ENCODE measurements at places on chromosomes 13 and 19.
A peak's percentile ranks its signal among the peaks of the same experiment; 100 is the strongest.

DNA sequence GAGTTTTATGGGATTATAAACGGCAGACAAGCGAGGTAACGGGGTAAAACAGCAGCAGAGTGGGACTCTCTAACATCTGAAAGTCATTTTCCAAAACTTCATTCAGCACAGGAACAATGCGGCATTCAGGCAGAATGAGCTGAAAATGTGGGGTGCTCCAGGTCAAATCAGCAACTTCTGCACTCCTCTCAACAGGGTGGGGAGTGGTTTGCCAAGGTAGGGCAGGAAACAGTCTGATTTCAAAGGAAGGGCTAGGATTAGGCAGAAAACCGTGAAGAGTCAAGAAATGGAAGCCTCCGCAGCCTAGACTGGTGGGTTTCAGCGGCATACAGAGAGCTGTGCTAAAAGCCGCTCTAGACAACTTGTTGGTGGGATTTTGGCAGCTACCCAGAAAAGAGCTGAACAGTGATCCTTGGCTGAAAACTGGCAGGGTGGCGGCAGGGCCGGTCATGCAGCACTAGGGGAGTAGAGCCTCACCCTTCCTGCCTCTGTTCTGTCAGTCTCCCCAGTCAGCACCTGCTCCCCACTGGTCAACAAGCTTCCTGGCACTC is 154.2 kb upstream of the KLF12 start:
- peak; percentile 26 for DNase-seq

DNA sequence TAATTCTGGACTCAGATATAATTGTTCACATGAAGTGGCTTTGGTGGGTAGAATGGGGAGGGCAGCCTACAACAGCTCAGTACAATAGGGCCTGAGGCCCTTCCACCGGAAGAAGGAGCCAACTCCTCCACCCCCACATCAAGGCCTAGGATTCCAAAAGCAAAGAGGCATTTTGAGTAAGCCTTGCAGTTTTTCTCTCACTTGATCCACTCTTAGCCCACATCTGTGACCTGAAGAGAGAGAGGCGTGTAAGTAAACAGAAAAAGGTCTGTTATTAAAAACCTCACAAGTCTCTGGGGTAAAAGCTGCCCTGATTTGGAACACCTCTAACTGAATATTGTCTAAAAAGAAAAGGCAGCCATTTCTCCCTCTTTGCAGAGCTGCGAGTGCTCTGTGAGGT is 214.1 kb upstream of the KL start:
- DNase-seq, result no peak

- DNase-seq, result no peak
Measured at GRCh38 chr13:24888291-24888931, 124.4 kb downstream of the RNF17 start.

DNA sequence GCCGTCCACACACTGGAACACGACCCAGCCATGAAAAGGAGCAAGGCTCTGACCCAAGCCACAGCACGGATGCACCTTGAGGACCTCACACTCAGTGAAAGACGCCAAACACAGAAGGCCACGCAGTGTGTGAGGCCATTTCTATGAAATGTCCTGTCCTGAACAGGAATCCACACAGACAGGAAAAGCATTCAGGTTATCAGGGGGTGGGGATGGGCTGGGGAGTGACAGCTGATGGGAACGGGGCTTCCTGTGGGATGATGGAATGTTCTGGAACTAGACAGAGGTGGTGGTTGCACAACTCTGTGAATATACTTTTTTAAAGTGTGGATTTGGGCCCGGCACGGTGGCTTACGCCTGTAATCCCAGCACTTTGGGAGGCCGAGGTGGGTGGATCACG is 30.6 kb downstream of the GPX4 start:
- DNase-seq, result no peak

- no peak for DNase-seq
Measured at GRCh38 chr13:21020176-21020575, 41.2 kb downstream of the LATS2 start.

DNA sequence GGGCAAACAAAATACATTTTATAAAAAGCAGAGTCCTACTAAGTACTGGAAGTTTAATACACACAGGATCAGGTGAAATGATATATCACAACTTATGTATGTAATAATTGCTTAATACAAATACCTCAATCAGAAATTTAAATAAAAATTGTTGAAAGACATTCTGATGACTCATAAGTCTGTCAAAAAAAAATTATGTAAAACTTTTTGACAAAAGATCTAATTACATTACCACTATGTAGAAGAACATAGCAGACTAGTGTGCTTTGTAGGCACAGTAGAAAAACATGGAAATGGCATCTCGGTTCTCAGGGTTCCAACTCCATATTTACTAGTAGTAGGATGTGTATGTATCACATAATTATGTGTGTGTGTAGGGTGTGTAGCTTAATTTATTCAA is 156.2 kb downstream of the DNAJC3 start:
- DNase-seq, result no peak

- DNase-seq, result no peak
Measured at GRCh38 chr19:2850256-2850925, 9.1 kb downstream of the ZNF555 start.

DNA sequence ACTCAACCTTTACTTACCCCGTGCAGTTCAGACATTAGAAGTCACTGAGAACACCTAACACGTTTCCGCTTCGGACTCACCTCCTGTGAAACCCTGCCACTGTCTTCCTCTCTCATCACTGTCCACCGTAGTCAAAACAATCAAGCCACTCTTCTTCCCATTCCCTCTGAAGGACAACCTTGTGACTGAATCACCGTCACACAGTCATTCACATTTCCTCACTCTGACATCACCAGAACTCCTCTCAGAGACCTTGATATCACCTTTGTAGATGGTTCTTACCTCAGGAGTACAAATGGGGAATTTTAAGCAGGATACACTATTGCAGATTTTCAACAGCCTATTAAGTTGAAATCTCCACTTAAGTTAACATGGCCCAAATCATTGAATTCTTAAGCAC is 1.3 kb upstream of the KBTBD6 start:
- no peak for DNase-seq

DNA sequence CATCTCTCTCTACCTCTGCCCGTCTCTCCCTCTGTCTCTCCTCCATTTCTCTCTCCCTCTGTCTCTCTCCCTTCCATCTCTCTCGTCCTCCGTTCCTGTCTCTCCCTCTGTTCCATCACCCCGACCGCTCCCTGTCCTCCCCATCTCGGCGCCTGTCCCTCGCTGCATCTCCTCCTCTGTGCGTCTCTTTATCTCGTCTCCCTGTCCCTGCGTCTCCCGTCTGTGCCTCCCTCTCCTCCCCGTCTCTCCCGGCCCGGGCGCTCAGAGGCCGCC is 4.6 kb downstream of the GRIN2D start:
- DNase-seq, result no peak

DNA sequence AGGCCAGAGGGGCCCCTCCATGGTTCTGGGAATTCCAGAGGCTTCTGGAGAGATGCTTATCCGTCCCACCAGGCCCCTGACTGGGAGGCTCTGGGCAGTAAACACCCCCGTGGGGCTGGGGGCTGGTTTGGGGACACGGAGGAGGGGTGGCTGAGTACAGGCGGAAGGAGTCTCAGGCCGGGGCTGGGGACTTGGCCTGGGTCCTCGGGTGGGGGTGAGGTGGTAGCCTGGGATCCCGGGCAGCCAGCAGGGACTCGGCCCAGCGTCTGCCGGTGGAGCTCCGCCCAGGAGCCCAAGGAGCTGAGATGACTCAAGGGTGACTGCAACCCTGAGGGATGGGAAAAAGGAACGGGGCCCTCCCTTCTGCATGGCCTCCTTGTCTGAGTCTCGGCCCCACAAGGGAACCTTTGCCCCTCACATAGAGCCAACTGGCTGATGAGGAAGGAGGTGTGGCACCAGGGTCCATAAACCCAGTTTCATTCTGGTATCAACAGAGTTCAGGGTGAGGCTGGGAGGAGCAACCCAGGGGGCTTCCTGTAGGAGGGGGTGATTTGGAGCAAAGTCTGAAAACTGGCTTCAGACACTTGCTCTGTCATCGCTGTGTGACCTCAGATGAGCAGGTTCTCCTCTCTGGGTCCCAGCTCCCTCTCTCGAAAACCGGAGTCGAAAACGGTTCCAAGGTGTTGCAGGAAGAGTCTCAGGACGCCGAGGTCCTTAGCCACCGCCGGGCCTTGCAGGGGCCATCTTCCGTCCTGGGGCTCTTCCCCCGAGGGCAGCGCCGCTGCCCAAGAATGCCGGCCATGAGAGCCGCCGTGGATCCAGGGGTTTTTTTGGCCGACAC is 809 bp downstream of the MISP start:
- no peak for DNase-seq

GRCh38 chr19:14091081-14091812 is 696 bp upstream of the SAMD1 start:
- DNase-seq, result peak; percentile 26

- DNase-seq, result no peak
Measured at GRCh38 chr19:38375748-38376147, 1.4 kb downstream of the PSMD8 start.

GRCh38 chr13:100131863-100132574 is 43.1 kb downstream of the PCCA start:
- no peak for DNase-seq

DNA sequence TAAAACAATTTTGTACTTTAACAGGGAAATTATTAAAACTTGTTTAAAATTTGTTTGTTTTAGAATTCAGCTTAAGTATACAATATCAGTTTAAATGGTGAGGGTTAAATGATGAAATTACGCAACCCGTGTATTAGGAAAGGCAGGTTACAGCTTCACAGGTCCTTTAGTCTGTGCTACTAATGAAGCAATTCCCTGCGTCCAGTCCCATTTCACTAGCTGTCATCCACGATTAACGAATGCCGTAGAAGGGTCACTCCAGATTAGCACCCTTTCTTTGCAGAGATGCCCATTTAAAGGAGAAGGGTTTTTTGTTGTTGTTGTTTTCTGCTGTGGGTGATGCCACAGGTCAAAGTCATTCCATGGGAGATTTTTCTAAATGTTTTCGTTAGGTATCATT is 457.6 kb upstream of the SLC10A2 start:
- DNase-seq, result no peak

- DNase-seq, result no peak
Measured at GRCh38 chr19:11203194-11204075, 6.1 kb upstream of the KANK2 start.

GRCh38 chr19:46724468-46724867 is 7.6 kb upstream of the PRKD2 start:
- no peak for DNase-seq

DNA sequence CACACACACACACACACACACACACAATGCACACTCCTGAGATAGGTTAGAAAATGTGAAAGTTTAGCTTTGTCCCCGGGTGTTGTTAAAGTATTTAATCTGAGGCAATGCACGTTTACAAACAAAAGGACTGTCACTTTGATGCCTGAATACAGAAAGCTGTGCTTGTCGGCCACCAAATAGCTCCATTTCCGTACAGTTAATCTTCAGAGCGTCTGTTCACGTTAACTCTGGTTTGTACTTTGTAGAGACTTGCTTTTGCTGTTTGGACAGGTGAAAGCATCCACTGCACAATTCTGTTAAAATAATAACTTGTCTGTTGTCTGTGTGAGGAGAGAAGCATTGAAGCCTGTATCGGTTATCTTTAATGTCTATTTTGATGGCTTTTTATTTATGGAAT is 267.8 kb downstream of the FGF9 start:
- DNase-seq, result no peak

DNA sequence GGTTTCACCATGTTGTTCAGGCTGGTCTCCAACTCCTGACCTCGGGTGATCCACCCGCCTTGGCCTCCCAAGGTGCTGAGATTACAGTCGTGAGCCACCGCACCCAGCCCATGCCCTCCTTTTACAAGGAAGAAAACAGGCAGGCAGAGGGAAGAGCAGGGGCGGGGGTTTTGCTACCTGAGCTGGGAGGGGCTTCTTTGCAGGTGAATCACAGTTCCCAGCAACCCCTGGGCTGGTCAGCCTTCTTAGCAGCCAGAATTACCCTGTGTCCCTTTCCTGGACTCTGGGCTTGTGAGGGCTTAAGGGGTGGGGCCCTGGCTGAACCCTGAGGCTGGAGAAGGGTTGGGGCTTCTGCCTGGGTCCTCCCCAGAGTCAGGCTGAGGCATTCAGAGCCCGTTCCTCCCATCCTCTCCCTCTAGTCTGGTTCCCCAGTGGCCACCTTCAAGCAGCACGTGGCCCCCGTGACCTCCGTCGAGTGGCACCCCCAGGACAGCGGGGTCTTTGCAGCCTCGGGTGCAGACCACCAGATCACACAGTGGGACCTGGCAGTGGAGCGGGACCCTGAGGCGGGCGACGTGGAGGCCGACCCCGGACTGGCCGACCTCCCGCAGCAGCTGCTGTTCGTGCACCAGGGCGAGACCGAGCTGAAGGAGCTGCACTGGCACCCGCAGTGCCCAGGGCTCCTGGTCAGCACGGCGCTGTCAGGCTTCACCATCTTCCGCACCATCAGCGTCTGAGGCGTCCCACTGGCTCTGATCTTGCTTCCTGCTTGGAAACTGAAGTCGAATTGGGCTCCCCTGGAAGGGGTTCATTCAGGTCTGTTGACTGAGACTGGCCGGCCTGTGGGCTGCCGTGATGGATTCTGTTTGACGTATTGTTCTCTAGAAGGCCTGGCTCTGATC is 2.8 kb upstream of the KCNJ14 start:
- DNase-seq, result no peak

DNA sequence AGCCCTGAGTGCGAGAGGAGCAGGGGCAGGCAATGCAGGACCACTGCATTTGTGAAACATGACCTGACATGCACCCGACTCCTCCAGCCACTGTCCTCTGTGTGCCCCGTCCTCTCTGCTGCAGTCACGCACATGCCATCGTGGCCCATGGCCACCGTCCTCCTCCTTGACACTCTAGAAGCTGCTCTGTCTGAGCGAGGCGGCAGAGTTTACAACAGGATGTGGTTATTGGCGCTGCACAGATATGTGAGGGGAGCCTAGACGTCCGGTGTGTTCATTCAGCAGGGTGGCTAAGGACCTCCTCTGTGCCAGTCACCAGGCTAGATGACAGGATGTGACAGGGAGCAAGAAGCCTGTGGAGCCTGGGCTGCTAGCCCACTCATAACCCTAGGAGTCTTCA is 277.8 kb downstream of the FOXO1 start:
- DNase-seq, result peak; percentile 23

DNA sequence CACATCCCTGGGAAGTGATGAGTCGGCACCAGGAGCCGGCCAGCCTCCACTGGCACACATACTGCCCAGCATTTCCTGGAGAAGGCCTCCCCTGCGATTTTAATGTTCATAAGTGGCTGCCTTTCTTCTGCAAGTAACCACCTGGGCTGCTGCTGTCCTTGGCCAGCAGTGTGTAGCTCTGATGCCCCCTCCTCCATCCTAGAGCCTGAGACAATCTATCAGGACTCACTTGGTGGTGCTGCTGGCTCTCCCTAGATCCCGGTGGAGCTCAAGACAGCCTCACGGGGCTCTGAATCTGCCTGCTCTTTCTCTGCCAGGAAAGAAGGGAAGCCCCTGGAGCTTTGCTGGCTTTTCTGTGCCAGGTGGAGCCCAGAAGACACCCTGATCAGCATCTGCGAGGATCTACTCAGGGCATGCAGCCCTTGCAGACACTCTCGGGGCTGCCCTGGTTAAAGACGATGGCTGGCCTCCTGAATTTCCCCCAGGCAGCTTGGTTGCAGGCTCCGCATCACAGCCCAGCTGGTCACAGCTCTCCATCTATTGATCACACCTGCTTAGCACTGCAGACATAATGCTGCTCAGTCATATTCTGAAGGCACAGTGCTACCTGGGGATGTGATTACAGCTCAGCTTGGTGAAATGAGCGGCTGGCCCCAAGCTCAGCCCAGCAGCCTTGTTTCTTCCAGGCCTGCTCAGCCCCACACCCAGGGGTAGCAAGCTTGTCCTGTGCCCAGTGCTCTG is 122.3 kb downstream of the ZDHHC20 start:
- DNase-seq, result peak; percentile 38
